ENCODE measurements at places on chromosomes 16 and 17. TPM values are rescaled to one million over a fixed set of nuclear protein-coding genes. Genes with fewer than 3 reads are reported as not detected.

CBFA2T3 gene
- total RNA-seq, result 1.7 TPM

KRTAP2-2 gene
- not detected for total RNA-seq

CD19 gene
- total RNA-seq, result not detected

DNA sequence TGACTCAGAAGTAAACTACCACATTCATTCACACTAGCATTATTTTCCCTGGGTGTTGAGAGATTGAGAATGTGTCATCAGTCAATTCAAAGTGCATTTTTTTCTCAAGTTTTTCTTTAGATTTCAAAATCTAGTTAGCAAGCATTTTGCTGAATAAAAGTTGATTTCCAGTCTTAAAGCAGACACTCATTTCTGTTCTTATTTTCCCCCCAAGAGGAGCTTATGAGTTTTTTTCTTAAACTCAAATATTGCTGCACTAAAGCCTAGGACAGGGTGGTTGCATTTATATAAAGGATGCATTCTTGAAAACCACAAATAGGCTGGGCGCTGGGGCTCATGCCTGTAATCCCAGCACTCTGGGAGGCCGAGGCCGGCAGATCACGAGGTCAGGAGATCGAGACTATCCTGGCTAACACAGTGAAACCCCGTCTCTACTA lies 15.3 kb downstream of the CDH3 start:
- no peaks in the 10 kb centered on the region for H3K4me1 ChIP-seq
- H3K27ac ChIP-seq, result no peak overlapping the region
- H3K27me3 ChIP-seq, result no peaks in the 10 kb centered on the region
- DNase-seq, result no peak
- no peak overlapping the region for H3K4me3 ChIP-seq

GRCh38 chr16:27316038-27316680 lies 2.4 kb downstream of the IL4R start:
- DNase-seq, result no peak
- H3K27ac ChIP-seq, result no peak overlapping the region
- H3K4me3 ChIP-seq, result no peak overlapping the region
- H3K4me1 ChIP-seq, result no peaks in the 10 kb centered on the region
